ENCODE measurements at places on chromosomes 12 and 14.

DNA sequence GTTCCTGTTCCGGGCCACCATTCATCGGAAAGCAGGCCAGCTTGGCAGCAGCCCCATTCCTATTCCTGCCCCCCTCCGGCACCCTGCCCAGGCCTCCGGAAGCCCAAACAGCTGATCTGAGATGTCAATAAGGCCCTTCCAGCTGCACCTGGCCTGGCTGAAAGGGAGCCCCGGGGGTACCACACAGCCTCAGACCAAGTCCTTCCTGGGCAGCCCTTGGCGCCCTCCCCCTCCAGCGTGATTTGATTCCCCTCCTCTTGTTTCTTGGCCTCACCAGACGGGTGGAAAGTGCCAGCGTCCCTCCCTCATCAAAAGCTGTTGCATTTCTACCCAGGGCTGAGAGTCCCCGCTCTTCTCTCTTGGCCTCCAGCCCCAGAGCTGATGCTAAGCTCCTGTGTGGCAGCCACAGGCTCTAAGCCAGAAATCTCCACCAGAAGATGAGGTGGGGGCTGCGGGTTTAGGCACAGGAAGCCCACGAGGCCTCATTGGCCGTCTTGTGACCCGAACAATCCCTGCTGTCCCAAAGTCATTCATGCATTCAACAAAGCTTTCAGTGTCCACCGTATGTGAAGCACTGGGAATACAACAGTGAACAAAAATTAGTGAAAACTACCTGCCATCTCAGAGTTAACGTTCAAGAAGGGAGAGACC is 215.4 kb downstream of the SLC41A2 start:
- no peak for DNase-seq

- no peak for DNase-seq
Measured at GRCh38 chr14:65421201-65421981, 8.9 kb downstream of the FUT8 start.

GRCh38 chr12:16670456-16671050 is 64.6 kb upstream of the LMO3 start:
- no peak for DNase-seq

- DNase-seq, result no peak
Measured at GRCh38 chr14:105087308-105087962, 22.2 kb upstream of the GPR132 start.

DNA sequence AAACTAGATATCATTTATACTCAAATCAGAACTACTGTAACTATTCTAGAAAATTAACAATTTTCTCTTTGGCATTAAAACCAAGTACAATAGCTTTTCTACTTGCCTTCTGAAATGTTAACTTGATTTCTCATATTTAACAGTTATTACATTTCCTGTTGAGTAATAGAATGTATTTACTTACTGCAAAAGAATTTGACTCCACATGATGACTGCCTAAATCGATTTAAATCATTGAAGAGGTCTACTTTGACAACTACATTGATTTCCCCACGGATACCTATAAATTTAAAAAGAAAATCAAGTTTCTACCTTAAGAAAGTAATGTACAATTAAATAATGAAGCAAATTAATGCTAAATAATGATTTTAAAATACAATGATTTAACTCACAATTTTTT is 18.9 kb downstream of the C2CD5 start:
- no peak for DNase-seq

DNA sequence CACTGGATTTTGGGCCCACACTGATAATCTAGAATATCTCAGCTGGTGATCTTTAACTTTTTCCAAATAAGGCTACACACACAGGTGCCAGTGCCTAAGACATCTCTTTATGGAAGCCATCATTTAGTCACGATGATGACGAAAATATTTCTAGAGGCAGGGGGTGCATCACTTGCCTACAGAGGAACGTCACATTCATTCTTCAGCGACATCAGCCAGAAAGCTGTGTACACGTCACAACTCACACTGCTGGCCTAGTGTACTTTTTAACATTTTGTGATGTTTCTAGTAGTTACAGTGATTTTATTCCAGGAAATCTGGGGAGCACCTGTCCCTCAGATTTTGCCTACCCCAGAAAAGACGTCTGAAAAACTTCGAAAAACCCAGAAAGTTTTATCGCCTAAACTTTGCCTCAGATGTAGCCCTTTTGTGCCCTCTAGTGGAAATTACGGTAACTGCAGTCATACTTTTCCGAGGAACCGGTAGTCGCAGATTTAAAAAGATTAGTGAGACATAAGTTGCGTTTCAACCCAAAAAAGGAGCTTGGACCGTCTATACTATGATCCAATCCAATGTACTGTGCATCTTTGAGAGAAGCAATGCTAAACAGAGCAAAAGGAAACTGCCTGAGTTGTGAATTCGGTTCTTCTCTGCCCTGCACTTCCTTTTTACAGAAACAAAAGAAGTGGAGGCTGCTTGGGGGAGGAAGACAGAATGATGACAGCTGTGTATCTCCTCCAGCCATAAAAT is 64.3 kb upstream of the STON2 start:
- DNase-seq, result peak; percentile 82

GRCh38 chr12:70948236-70948975 is 27.9 kb upstream of the PTPRR start:
- DNase-seq, result no peak

- DNase-seq, result no peak
Measured at GRCh38 chr12:108831309-108831991, 25.9 kb downstream of the SSH1 start.

DNA sequence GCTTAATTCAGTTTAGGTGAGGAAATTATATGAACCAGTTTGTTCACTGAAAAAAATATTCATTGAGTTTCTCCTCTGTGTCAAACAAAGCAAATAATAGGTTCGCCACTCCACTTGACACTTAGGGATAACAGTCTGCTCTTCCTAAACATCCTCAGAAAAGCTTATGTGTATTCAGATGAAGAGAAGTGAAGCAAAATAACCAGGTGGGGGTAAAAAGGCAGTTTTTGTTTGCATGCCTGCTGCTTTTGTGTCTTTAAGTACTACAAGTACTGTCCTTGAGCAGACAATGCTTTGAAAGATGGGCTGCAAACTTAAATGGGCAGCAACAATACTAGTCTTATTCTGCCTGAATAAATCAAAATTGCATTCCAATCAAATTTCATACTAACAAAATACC is 910.7 kb upstream of the MDGA2 start:
- DNase-seq, result no peak

GRCh38 chr14:67311868-67312267 is 47.7 kb downstream of the ATP6V1D start:
- DNase-seq, result no peak

DNA sequence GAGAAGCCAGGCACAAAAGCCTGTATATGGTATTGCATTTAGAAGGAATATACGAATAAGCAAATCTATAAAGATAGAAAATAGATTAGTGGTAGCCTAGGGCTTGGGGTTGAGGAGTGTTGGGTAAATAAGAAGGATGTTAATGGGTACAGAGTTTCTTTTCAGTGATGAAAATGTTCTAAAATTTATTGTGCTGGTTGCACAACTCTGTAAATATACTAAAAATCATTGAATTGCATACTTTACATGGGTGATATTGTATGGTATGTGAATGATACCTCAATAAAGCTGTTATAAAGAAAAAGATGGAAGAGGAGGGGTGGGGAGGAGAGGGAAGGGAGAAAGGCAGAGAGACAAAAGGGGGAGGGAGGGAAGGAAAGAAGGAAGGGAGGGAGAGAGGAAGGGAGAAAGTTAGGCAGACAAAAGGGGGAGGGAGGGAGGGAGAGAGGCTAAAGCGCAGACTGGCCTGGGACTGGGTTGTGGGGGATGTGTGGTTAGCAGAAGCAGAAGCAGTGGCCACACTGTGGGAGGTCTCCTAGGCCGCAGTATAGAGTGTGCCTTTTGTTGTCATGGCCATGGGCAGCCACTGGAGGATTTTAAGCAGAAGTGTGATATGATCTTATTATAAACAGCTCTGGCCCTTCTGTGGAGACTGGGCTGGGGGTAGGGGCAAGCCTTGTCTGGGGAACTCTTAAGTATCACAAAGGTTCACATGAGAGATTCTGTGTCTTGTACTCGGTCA is 73.6 kb upstream of the ELK3 start:
- DNase-seq, result peak; percentile 98

- no peak for DNase-seq
Measured at GRCh38 chr12:14190694-14191093, 174.8 kb upstream of the ATF7IP start.

DNA sequence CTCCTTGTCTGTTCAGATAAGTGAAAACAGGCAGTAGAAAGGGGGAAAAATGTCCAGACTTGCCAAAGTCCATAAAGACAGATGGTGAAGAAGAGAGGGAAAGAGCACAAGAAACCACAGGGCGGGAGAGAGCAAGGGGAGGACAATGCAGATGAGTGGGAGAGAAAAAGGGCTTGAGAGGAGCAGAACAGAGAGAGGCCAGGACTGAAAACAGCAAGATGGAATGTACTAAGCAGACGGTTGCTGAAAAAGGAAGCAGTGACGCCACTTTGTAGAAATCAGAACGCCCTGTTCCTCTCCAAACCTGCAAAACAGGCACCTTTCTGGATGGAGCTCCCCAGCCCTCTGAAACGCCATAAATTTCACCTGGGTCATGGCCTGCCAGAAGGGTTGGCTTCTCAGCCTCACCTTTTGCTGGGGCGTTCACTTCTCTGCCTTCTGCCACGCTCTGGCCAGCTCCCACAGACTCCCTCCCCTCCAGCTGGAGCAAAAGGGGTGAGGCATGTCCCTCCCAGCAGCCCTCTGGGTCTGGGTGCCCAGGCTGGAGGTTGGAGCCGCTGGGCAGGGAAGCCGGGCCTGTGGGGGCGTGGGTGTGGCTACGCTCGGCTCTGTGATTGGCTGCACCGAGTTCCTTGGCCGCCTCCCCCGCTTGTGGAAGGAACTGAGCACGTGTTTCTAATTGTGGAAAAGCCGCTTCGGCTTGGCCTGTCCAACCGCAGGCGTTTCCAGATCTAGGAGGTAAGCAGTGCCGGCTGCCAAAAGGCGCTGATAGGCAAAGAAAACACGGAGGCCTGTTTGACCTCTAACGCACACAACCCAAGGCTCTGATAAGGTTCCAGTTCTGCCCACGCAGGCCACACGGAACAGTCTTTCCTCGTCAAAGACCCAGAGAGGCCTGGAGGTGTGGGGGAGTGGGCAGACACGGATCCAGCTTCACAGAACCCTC is 29.3 kb downstream of the SLC7A8 start:
- DNase-seq, result peak; percentile 58

- no peak for DNase-seq
Measured at GRCh38 chr12:105552056-105552455, 221.6 kb downstream of the C12orf75 start.

- DNase-seq, result no peak
Measured at GRCh38 chr12:91555436-91556415, 373.1 kb upstream of the DCN start.

DNA sequence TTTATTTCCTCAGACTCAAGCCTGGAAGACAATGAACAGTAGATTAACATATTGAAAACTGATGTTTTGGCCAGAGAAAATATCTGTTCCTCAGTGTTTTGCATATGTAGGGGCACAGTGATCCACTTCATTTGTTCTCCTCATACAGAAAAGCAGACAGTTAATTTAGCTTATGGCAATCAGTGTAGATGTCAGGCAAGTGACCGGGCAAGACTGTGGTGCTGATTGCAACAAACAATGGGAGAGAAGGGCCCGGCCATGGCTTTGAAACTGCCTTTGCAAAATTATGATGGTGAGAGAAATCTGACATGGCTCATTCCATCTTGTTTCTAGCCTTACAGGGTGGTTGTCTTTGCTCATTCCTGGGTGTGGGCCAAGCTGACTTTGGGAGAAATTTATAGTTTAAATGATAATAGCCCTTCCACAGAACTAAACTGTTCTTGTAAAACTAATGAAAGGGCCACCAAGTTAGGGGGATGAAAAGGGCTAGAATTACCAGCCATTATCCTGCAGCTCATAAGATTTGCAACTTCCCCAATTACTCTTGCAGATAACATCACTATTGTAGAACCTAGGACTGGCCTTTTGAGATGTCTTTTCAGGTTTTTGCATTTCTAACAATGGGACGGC is 220.3 kb downstream of the KTN1 start:
- no peak for DNase-seq

DNA sequence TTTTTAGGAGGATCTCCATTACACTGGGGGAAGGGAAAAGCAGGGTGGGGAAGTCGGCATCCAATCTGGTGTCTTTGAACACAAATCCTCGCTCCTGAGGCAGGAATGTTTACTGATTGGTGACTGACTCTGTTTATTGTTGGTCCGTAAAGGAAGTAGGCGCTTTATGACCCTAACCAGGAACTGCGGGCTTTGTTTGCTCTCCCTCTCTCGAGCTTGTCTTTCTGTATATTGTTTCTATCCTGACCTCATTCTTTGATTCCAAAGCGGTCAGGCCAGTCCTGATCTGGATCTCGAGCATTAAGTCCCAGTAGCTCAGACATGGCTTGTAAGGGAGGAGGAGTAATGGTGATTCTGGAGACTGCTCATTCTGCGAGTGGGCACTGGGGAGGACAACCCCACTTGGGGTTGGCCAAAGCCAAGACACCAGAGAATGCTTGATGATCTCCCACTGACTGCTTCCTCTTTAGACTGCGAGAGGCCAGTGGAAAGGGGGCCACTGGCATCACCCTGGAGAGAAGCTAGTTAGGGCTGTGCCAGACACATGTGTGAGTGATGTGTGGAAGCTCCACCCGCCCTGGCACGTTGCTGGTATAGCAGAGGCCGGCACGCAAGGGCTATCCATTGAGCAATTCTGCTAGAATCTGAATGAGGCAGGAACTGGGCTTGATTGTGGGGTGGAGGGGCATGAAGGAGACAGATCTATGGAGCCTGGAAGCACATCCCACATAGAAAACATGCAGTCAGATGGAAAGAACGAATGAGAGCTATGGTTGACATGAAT is 194.6 kb downstream of the PAX9 start:
- no peak for DNase-seq

DNA sequence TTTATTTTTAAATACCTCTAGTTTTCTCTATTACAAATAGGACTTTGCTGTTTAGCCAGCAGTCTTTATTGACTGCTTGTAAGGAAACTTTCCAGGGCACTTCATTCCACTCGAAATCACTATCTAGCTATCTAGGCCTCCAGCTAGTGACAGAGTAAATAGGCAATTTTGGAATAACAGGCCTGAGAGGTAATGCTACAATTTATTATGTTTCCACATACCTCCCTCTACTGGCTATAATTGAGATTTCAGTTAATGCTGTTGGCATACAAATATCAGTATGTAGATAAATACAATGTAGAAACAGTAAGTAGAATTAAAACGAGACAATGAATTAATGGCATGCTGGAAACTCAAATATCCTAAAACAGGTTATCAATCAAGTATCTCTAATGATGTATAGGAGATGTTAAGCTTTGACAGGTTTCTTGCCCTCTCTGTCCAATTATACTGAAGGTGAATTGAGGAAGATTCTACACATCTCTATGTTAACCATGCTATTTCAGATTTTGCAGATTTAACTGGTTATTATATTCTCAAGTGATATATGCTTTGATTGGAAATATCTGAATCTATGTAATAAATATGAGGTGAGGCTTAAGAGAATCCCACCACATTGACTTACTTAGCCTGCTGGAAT is 7.2 kb downstream of the DTD2 start:
- DNase-seq, result peak; percentile 15

- no peak for DNase-seq
Measured at GRCh38 chr12:26047401-26048226, 77.2 kb downstream of the BHLHE41 start.

DNA sequence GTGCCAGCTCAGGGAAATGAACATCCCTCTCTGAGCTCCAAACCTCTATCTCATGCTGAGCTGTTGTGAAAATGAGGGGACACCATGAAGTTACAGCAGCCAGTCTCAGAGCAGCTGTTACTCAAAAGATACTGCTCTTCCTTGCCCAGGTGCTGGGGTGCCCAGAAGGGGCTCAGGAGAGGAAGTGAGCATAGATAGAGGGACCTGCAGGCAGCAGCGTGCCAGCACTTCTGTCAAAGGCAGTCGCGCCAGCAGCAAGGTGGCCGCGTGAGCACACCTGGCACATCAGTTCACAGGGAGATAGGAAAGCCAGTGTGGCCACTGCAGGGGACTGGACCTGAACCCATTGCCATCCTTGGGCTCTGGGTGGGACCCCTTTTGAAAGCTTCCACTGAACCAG is 27.8 kb downstream of the C14orf132 start:
- DNase-seq, result no peak
